GM12865 (cell line): ENCODE measurements at places on chromosomes 4 and X.

DNA sequence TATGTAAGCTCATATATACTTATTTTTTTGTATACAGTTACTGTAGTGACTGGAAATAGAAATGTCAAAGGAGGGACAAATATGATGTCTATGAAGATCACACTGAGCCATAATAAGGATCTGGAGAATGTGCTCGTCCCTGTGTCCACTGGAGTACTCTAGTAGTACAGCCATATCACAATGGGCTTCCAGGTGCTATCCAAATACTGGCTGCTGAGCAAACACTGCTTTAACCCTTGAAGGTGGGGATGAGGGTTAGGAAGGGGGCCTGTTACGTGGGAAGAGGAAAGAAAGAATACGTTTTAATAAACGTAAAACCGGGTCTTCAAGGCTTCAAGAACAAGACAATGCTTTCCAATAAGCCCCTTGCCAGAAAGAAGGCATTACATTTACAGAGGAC, 29.8 kb upstream of the TMEM150C start:
- no peak for DNase-seq

DNA sequence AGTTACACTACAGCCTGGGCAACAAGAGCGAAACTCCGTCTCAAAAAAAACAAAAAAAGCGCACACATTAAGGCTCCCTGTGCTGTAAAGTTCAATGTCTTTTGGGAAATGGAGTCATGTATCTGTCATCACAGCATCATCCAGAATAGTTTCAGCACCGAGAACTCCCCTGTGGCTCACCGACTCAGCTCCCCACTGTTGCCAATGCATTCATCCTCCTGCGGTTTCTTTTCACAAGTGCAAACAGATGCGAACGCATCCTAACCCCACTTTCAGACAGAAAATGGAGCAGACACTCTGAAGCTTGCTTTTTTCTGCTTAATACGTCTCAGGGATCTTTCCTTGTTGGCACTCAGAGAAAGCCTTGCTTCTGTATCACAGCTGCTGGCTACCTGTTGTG, 13.8 kb upstream of the SH3TC1 start:
- DNase-seq = no peak

DNA sequence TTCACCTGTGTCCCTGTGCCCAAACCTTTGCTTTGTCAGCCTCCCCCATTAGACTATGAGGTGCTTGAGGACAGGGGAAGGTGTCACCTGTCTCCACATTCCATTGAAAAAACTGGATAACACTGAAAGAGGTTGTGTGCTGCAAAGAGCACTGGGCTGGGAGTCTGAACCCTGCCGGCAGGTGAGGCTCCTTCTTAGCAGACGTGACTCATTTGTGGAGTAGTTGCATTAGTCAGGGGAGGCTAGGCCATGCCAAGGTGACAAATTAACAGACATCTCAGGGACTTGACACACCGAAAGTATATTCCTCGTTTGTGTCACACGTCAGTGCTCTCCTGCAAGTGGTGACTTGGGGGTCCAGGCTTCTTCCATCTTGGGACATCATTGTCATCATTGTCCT, 95.9 kb upstream of the STX18 start:
- peak; percentile 70 for DNase-seq

GRCh38 chrX:108224727-108225621, 133.4 kb downstream of the ATG4A start:
- DNase-seq = peak; percentile 12
